Stomach (tissue), 19 donors: ENCODE measurements at places on chromosomes 11 and 22.
A peak's percentile ranks its signal among the peaks of the same experiment; 100 is the strongest.

GRCh38 chr11:57311109-57311936, 13.4 kb downstream of the TNKS1BP1 start:
- peak; percentile 94 for DNase-seq

DNA sequence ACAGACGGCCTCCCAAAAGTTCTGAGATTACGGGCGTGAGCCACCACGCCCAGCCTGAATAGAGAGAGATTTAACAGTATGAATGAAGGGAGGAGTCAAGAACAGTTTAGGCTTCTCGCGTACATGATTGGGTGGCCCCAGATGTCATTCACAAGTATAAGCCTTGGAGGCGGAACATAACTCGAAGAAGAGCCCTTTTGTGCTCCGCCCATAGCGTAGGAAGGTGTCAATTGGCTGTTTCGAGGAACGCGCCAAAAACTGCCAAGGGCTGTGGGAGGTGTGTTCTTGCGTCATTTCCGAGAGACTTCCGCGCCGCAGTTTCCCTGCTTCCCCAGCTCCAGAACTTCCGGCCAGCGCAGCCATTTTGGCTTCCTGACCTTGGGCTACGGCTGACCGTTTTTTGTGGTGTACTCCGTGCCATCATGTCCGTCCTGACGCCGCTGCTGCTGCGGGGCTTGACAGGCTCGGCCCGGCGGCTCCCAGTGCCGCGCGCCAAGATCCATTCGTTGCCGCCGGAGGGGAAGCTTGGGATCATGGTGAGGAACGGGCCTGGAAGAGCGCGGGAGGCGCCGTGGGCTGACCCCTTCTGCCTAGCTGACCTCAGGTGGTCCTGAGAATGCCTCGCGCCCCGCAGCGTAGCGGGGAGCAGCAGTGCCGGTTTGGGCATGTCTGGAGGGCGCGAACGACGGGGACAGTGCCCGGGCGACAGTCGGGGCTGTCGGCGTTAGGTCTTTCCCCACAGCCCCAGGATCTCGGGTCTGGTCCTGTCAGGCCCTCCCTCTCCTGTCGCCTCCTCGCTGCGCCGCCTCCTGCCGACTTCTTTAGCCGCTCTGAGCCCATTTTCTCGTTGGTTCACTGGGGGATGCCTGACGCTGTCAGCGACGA, at the start of gene COX8A:
Gene COX8A (plus strand): TSS at position 362 of the 885 bp plus-strand sequence. CDS start 61 bp downstream, at position 423.
- DNase-seq: peak; percentile 100

DNA sequence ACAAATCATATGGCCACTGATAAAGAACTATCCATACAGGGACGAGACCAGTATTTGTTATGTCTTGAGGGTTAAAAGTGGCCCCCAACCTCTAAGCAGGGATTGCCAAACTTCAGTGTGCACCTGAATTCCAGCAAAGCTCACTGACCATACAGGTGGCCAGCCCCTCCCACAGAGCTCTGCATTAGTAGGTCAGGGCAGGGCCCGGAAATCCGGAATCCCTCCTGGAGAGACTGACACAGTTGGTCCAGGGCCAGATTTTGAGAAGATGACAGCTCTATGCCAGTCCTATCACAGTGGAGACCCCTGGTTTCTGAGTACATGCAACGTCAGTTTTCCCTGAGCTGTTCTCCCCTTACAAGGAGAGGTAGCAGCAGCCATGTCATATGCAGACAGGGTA, 20.8 kb downstream of the VPS37C start:
- peak; percentile 55 for DNase-seq

GRCh38 chr22:42725606-42726355, 5.1 kb upstream of the A4GALT start:
- no peak for DNase-seq

DNA sequence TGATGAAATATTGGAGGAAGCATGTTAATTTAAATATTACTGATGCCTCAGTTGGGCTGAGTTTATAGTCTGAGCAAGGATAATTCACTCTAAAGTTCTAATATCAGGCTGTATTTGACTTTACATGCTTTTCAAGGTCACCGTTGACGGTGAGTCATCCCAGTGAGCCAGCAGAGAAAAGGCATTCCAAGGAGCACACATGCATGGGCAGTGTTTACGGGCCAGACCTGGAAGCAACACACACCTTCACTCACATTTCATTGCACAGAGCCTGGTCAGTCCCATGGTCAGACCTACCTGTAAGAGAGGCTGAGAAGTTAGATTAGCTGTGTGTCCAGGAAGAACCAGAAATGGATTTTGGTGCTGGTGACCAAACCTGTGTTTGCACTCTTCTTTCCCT, 53.5 kb downstream of the COMMD9 start:
- DNase-seq: no peak

DNA sequence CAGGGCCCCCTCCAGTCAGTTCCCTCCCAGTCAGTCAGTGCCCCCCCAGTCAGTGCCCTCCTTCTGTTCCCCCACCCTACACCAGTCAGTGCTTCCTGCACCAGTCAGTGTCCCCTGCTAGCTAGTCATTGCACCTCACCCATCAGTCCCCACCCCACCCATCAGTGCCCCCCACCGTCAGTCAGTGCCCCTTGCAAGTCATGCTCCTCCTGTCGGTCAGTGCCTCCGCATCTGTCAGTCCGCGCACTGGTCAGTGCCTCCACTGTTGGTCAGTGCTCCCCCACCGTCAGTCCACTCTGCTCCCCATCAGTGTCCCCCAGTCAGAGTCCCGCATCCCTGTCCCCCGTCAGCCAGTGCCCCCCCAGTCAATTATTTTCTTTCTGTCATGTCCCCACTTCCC, 3.3 kb downstream of the PPP6R2 start:
- DNase-seq: no peak
